CD4-positive, alpha-beta T cell (primary cell): ENCODE measurements at places on chromosomes 13 and 19.

- DNase-seq: no peak
Observed at GRCh38 chr13:96822895-96823294, 171.4 kb downstream of the OXGR1 start.

- DNase-seq: no peak
Observed at GRCh38 chr19:35843676-35844481, 8.4 kb downstream of the NPHS1 start.

- DNase-seq: no peak
Observed at GRCh38 chr13:33110386-33110712, 94.1 kb downstream of the KL start.

DNA sequence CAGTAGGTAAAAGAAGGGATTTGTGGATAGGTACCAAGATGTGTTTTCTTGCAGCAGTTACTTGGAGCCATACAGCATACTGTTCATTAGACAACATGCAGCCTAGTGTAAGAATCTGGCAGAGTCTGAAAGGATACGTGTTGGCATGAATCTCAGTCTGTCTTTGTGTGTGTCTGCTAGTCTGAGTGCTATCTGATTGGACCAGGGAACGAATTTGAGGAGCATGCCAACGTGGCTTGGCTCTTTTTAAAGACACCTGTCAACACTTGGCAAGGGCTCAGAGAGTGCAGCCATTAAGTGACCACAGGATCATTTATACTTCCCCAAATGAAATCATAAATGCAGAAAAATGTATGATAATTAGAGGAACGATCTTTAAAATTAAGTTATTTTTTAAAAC is 27.6 kb upstream of the ATXN8OS start:
- no peak for DNase-seq

- no peak for DNase-seq
Observed at GRCh38 chr13:80297094-80297493, 43.8 kb downstream of the SPRY2 start.

GRCh38 chr13:89380101-89380500 is 1708.9 kb downstream of the SLITRK5 start:
- DNase-seq: no peak

DNA sequence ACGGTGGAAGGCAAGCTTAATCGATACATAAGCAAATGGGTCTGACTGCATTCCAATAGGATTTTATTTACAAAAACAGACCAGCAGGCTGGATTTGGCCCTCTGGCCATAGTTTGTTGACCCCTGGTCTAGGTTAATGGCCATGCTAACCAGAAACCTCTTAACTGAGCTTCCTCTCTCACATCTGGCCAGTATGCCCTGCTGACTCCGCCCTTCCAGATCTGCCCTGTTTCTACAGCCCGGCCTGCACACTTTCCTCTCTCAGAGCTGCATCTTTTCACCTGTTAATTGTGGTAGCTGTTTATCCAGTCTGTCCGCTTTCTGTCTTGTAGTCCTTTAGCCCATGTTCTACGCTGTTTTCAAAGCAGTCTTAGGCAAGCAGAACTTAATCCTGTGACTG is 25.6 kb downstream of the EDNRB start:
- no peak for DNase-seq

- no peak for DNase-seq
Observed at GRCh38 chr19:6803036-6803404, 30.5 kb downstream of the VAV1 start.

DNA sequence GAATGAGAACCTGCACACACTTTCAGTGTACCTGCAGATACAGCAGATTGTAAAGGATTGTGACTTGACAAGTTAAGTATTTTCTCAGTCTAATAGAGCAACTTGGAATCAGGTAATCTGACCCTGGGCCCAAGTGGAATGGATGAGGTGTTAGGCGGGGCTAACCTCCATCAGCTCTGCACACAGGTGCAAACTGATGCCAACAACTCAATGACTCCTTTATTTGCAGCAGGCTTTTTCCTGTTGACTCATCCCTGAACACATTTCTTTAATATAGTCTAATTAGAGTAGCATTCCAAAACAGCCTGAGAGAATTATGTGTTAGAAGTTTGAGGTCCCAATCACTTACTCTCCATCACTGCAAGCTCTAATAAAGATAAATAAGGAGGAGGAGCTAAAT is 48.8 kb downstream of the TPT1 start:
- no peak for DNase-seq

GRCh38 chr13:100827489-100828176 is 153.0 kb upstream of the TMTC4 start:
- no peak for DNase-seq

DNA sequence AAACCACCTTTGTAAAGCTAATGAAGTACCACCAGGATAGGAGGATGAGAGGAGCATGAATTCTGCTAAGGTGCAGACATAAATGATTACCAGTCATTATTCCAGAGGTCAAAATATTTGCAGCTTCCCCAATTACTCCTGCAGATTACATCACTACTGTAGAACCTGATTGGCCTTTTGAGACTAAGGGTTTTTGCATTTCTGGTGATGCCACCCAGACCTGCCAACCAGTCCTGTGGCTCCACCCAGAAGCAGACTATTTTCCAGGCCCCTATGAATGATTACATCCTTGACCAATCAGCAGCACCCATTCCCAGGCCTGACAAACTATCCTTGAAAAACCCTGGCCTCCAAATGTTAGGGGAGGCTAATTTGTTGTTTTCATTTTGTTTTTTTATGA is 11.2 kb upstream of the KCNC3 start:
- DNase-seq: no peak

GRCh38 chr19:40542202-40542859 is 34.3 kb upstream of the SHKBP1 start:
- DNase-seq: no peak

GRCh38 chr13:41960211-41960636 is 685 bp downstream of the VWA8 start:
- DNase-seq: no peak

DNA sequence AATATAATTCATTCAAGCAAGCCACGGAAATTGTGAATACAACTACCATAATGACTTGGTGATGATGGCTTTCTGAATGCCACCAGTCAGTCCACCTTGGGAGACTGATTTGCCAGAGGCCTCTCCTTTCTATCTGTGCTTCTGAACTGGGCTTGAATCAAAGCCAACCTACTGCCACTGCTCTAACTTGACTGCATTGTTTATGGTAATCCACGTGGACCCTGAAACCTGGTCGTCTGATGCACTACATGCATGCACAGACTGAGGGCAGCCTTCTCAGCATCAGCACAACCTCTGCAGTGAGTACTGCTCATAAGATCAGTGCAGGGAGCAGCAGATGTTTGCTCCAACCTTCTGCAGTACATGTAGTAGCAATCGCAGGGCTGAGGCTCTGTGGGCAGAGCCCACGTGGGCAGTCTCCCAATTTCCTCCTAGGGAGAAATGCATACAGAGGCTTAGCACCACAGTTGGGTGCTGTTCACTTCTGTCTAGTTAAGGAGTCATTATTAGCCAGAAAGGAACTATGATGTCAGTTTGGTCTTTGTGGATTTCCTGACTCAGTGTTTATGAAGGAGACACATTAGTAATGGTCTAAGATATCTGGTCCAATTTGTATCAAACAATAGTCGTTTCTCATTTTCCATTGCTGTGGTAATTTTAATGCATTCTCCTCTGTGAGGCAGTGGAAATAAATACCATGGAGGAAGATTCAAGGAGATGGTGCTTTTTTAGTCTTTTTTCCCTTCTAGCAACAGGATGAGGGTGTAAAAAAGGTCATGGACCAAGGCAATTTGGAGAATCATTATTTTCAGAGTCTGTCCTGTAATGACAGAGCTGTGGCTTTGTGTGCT is 82.5 kb downstream of the AKAP11 start:
- peak; percentile 47 for DNase-seq

GRCh38 chr19:49712397-49712859 is 21.5 kb downstream of the CPT1C start:
- DNase-seq: no peak

DNA sequence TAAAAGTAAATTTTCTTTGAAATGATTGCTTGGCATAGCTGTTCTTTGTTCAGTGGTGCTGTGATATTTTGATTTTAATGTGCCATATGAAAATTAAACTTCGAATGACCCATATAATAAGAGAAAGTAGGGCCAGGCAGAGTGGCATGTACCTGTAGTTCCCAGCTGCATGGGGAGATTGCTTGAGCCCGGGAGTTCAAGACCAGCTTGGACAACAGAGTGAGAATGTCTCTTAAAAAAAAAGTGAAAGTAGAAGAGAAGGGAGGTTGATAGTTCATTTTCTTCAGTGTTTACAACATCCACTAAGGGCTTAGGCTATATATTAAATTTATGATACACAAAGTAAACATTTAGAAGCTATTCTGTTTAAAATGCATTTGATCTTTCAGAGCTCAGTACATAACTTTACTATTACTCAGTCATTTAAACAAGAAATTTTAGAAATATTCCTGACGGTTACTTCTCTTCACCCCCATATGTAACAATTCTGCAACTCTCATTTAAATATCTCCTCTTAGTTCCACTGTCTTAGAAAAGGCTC is 17.2 kb upstream of the RFC3 start:
- no peak for DNase-seq

- peak; percentile 58 for DNase-seq
Observed at GRCh38 chr19:35114353-35115176, 1.1 kb upstream of the FXYD3 start.

DNA sequence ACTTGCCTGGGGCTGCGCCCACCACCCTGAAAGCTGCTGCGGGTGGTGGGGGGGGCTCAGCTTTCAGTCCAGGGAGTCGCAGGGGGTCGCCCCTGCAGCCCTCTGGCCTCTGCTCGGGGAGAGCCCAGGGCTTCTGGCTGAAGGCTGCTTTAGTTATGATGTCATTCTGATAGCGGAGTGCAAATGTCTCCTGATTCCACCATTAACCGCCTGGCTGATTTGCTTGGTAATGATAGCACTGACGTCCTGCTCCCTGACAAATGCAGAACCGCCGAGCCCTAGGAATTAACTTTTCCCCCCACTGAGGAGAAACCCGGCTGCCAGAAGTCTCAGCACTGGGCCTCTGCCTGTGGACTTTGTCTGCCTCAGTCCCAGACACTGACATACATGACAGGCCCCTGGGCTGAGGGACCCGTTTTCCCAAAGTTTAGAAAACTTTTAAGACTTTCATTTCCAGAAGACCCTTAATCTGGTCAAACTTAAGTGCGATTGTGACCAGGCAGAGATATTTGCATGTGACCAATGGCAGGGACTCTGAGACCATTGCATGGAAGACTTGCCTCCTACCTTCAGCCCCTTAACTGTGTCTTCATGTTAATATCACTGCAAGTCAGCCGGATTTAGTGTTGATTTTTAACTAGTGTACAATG is 142.5 kb upstream of the ZNF536 start:
- no peak for DNase-seq

DNA sequence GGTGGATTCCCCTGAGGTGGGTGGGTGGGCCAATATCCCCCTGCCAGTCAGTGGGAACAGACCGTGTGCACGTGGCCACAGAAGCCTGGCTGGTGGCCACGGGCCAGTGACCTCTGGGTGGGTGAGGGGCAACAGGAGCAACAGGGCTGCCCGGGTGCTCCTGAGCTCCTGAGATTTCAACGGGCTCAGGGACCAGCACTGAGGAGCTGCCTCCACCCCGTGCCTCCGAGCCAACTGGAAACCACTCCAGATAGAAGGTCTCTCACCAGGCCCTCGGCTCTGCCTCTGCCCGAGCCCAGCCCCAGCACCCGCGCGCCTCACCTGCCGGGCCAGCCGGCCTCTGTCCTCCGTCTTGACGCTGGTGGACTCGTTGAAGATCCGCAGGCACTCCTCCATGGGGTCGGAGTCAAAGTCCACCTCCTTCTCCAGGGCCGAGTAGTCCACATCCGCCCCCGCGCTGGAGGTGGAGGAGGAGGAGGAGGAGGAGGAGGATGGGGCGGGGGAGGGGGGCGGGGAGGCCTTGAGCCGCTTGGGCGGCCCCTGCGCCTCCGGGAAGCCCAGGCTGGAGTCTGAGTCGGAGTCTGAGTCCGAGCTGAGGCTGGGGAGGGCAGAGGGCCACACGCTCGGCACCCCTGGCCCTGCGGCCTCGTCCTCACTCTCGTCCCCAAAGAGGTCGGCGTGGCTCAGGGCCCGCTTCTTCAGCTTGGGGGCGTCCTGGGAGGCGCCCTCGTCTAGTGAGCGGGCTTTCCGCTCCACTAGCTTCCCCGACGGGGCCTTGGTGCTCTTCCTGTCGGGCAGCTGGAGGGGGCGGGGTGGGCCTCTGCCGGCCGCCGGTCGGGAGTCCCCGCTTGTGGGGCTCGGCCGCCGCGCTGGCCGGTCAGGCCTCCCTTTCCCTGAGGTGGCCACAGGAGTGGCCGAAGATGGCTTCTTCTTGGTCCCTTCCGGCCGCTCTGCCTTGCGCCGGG is 14.8 kb upstream of the ATP8B3 start:
- no peak for DNase-seq

DNA sequence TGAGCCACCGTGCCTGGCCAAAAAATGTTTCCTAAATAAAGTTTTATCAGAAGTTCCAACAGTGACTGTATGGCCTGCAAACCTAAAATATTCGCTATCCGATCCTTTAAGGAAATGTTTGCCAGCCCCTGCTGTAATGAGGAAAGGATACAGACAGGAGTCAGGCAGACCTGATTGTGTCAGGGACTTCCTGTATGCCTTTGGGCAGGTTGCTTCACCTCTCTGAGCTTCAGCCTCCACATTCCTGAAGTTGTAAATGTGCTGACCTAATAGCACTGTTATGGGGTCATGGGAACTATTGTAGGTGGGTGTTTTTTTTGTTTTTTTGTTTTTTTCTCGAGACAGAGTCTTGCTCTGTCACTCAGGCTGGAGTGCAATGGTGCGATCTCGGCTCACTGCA is 6.2 kb downstream of the ABHD8 start:
- DNase-seq: no peak

DNA sequence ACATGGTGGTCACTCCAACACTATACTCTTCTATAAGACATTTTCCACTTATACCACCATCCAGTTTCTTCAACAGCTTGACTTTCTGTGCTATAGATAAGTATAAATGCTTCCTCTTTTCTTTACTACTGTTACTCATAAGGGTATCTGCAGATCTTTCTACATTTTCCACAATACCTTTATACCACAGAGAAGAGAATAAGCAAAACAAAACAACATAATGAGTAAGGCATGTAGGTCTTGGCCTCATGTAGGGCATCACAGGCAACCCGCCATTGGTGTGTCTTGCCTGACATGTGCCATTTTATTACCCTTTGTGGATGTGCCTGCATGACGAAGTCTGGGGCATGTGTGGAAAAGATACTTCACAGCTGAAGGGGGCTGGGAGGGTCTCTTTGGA is 265.3 kb upstream of the STARD13 start:
- DNase-seq: no peak

- DNase-seq: no peak
Observed at GRCh38 chr19:29266001-29266400, 53.0 kb upstream of the UQCRFS1 start.

- no peak for DNase-seq
Observed at GRCh38 chr13:73372666-73373627, 314.1 kb downstream of the KLF5 start.

- no peak for DNase-seq
Observed at GRCh38 chr13:47109028-47109427, 212.2 kb upstream of the HTR2A start.
